AG20443 (cell line): ENCODE measurements at places on chromosomes 2 and 18.

DNA sequence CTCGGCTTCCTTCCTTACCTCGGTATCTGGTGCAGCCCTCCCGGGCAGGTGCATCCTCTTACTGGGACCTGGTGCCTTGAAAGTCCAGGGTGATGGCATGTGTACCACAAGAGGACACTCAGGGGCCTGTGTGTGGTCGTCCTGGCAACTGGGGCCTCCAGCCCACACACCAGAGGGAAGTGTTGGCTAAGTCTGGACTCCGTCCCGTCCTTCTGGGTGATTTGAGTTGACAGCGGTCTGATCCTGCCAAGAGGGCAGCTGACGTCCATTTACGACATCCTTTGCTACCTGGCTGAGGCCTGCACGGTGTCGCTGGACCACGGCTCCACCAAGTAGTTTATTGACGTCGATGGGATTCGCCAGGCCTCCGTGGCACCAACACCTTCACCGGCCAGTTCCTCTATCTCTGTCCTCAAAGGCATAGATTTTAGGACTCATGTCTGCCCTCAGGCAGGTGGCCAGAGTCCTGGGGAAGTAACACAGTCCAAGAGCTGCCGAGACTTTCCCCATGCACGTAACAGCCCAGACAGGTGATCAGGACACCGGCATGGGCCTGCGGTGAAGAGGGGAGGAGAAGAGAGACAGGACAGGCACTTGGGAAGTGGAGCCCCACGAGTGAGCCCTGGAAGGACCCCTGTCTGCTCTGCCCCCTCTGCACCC, 186.0 kb upstream of the HDAC4 start:
- no peak for DNase-seq

GRCh38 chr18:30510882-30511281, 531.7 kb downstream of the DSC3 start:
- no peak for DNase-seq

GRCh38 chr2:54771166-54771885, 47.9 kb downstream of the EML6 start:
- DNase-seq: peak; percentile 52

GRCh38 chr18:58604311-58604710, 24.6 kb downstream of the ALPK2 start:
- no peak for DNase-seq
